Body of pancreas (tissue), 4 donors: ENCODE measurements at places on chromosomes 11 and 22. TPM values are rescaled to one million over a fixed set of nuclear protein-coding genes. Genes with fewer than 3 reads are reported as not detected.

The CLNS1A gene
- 44.1 TPM for total RNA-seq

The KIF18A gene
- not detected for total RNA-seq

The CYTH4 gene
- 2.3 TPM for total RNA-seq

DNA sequence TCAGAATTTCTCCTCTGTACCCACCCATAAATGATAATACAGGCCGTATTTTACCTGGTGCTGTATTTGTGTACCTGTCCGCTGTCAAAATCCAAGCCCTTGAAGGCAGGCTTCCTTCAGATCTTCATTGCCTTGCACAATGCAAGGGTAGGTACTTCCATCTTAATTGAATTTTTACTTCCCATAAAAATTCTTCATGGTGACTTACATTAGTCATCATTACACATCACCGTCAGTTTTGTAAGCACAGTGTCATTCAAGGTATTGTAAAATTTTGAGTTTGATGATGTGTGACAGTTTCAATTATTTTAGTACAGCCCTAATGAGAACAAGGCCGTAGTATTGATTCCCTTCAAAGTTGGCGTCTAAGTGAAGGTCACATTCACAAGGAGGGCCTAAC lies 770 bp upstream of the TSG101 start:
- DNase-seq = no peak

DNA sequence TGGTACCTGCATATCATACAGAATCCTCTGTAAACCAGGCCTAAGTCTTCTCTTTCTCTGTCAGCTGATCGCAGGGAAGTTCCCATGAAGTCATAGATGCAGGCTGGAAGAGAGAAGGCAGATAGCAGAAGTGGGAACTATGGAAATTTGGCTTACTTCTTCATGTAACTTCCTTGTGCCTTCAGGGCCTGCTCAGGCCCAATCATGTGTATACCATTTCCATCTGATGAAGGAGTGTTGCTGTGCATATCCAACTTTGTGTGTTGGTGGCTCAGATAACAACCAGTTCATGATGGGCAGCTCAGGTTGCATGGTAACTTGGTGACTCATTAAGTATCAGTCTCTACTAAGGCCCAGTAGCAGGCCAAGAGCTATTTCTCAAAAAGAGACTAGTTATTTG lies 53.1 kb upstream of the CEP295 start:
- peak; percentile 18 for DNase-seq

DNA sequence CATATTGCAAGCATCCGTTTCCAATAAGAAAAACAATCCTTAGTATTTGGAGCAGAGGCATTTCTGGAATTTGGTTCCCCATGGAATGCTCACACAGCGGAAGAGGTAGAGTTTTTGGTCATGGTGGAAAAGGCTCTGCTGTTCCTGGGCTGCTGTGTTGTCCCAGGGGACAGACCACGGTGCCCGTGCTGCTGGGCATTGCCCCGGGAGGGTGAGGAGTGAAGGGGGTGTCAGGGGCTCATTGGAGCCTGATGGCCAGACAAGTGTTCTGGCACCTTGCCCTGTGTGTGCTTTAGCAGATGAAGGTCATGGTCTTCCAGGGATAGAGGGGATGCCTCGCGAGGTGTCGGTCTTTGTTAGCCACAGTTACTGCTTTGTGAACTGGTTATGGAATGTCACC lies 61.2 kb downstream of the MPPED1 start:
- DNase-seq = no peak

- no peak for DNase-seq
Measured at GRCh38 chr11:45158891-45159605, 12.6 kb downstream of the PRDM11 start.

DNA sequence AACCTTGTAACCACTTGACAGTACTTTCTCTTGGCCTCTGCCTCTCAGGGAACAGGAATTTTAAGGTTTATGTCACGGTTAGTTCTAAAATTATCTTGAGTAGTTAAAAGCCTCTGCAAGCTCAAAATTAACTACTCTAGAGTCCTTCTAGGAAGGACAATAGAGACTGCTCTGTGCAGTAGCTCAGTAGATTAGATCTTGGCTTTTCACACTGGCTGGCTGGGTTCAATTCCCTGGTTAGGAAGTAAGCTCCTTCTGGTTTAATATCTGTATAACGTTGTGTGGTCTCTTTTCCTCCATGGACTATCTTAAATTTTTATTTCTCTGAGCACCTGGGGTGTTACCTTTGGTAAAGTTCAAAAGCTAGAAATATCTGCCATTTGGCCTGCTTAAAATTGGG lies 109.2 kb downstream of the AASDHPPT start:
- no peak for DNase-seq

DNA sequence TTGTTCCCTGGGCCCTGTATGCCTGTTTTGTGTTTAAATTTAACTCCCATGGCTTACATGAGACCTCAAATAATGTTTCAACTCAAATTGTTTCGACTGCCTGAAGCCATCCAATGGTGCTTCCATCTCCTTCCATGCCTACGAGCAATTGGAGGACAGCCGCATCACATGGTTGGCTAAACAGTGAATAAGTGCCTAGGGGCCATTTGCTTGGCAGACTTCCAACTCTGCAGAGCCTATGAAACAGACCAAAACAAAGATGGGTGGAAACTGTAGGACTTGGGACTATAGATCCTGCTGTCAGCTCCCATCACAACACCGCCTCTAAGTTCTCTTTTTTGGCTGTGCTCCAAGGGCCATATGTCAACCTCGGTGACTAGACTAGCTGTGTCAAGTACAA lies 84.1 kb downstream of the PARVA start:
- DNase-seq = no peak

- DNase-seq = peak; percentile 42
Measured at GRCh38 chr11:35619116-35619854, 1.0 kb downstream of the FJX1 start.

DNA sequence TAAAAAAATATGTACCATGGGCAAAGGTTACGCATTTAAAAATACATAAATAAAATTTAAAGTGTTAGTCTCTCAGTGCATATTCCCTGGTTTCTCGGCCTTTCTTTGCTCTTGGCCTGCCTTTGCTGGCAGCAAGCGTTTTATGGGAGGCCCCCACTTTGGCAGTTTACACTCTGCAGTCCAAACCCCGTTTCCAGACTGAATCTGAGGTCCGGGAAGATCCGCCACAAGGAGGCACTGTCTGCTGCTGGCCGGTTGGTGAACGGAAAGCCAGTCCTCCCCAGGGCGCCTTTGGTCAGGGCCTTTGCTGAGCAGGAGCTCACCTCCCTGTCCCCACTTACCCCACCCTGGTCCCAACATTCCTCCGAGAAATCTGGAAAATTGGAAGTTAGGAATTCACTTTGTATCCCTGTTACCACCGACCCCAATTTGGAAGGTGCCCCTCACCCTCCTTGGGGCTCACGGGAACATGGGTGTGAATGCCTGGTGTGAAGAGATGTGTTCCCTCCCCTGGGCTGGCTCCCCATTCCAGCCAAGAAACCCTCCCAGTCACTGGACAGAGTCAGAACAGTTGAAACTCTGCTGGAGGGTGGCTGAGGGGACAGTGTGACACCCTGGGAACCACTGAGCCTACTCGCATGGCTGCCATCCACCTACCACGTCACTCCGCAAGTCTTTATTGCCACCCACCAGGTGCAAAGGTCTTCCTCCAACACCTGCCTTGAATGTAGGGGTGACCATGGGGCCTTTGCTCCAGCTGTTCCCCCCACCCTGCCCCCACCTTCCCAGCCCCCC lies 9.4 kb upstream of the SF1 start:
- DNase-seq = peak; percentile 81

GRCh38 chr11:18457450-18457849 lies 1.8 kb downstream of the LDHAL6A start:
- DNase-seq = no peak
